ENCODE measurements at places on chromosomes 4 and X.

GRCh38 chr4:82639971-82640370 lies 78.2 kb upstream of the TMEM150C start:
- DNase-seq = no peak

DNA sequence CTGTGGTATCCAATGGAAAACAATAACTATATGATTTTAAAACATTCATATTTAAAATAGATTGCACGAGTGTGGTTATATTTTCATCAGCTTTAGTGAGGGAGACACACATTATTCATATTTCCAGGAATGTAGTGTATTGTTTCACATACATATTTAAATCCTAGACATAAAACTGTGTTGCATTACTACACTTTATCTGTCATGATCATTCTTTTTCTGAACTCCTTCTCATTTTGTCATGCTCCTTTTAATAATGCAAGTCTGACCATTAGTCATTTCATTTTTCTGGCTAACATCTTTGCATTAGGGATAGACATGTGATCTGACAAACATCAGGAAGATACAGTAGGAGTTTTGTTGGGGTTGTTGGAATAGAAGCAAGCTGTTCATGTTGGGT lies 1382.7 kb downstream of the PCDH7 start:
- no peak for DNase-seq

GRCh38 chr4:185404031-185404430 lies 7.4 kb downstream of the ANKRD37 start:
- no peak for DNase-seq

DNA sequence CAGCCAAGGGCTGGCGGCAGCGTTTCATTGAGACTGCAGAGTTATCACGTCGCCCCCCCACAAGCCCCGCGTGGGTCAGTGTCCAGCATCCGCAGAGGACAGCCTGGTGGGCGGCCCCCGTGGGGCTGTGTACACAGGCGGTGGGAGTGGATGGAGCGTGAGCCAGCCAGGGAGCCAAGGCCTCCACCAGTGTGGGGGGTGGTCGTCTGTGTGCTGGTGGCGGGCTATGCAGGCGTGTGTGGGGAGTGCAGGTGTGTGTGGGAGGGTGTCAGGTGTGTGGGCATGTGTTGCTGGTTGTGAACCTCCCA lies 56.5 kb upstream of the NKX1-1 start:
- DNase-seq = no peak

GRCh38 chrX:9884031-9884779 lies 83.0 kb upstream of the CLDN34 start:
- DNase-seq = no peak

All from T-helper 1 cell (primary cell).